Renal pelvis (tissue), 12 donors: ENCODE measurements at places on chromosomes 11 and 22.
A peak's percentile ranks its signal among the peaks of the same experiment; 100 is the strongest.

GRCh38 chr11:72774499-72774898, 19.3 kb downstream of the STARD10 start:
- DNase-seq: no peak

GRCh38 chr11:86151174-86152005, 82.5 kb upstream of the PICALM start:
- no peak for DNase-seq

DNA sequence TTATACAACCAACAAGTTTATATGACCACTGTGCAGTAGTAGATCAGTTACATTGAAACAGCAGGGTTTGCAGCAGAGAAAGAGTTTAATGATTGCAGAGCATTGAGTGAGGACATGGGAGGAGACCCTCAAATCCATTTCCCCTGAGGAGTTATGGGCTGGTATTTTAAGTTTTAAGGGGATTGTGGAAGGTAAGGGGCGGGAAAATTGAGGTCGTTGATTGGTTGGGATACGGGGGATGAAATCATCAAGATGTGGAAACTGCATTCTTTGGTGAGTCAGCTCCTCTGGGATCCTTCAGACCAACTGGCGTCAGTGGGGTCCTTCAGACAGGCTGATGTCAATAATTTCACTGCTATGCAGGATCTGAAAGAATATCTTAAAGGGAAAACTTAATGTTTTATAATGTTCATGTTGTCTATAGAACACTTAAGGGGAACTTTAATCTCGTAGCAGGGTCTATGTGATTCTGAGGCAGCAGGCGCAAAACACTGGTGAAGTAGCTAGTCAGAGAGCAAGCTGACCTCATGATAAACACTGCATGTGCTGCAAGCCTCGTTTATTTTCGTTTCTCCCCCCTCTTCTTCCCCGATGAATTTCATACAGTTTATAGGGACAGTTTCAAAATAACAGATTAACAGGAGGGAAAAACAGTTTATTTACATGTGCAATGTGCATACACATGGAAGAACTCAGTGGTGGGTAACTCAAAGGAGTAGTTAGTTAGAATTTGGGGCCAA, 17.4 kb upstream of the BACE1-AS start:
- DNase-seq: no peak

DNA sequence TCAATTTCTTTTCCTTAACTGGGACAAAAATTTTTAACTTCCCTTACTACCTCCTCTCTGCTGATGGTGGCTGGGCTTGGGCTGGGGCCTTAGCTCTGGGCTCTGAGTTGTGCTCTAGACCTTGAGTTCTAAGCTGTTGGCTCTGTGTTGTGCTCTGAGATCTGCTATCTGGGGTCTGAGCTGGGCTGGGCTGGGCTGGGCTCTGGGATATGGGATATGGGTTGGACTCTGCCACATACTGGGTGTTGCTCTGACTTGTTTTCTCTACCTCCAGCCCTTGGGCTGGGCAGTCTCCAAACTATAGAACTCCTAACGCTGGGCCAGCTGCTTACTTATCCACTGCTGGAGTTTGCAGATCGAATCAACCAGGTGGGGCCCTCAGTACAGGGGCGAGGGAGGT, 41.9 kb downstream of the DNHD1 start:
- DNase-seq: no peak

DNA sequence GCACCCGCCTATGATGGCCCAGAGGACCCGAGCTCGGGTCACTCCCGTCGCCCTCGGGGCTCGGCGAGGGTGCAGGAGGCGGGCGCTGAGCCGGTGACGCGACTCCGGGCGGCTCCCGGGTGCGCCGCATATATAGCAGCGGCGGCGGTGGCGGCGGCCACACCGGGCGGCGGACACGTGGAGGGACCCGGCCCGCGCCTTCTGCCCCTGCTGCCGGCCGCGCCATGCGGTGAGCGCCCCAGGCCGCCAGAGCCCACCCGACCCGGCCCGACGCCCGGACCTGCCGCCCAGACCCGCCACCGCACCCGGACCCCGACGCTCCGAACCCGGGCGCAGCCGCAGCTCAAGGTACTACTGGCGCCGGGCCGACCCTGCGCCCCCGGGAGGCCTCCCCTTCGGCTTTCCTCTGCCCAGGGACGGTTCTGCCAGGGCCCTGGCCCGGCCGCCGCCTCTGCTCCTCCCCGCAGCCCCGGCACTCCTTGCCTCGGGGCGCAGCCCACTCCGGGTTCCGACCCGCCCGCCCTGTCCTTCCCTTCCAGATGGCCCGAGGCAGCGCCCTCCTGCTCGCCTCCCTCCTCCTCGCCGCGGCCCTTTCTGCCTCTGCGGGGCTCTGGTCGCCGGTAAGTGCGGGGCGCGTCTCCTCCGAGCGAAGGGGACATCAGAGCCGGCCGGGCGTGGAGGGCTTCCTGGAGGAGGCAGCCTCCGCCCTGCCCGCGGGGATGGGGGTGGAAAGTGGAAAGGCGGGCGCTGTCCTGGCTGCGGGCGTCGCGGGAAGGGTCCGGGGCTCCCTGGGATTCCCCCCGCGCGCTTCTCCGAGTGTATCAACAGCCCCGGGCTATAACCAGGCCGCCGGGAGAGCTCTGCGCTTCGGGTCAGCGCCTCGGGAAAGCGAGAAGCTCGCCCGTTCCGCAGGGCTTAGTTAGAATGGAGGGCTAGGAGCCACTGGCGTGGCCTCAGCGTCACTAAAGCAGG, at the start of gene GAL:
TSS of gene GAL (plus strand) at position 160 of the 972 bp plus-strand sequence. CDS start at position 540, 380 bp downstream.
- peak; percentile 33 for DNase-seq

GRCh38 chr11:97107604-97108003, 717.8 kb downstream of the JRKL start:
- no peak for DNase-seq

DNA sequence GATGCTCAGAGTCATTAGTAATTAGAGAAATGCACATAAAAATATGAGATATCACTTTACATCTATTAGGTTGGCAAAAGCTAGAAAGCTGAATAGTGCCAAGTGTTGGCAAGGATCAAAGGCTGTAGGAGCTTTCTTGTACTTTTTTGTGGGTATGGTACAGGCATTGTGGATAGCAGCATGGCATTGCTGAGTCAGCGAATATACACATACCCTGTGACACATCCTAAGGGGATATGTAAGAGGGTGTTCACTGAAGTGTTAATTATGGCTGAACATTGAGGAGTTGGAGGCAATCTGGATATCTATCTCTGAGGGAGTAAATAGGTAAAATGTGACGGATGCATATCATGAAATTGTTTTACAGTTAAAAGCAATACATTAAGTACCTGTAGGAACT, 27.0 kb upstream of the IL18BP start:
- DNase-seq: no peak

GRCh38 chr11:37394236-37394870, 796.3 kb upstream of the RAG2 start:
- no peak for DNase-seq

DNA sequence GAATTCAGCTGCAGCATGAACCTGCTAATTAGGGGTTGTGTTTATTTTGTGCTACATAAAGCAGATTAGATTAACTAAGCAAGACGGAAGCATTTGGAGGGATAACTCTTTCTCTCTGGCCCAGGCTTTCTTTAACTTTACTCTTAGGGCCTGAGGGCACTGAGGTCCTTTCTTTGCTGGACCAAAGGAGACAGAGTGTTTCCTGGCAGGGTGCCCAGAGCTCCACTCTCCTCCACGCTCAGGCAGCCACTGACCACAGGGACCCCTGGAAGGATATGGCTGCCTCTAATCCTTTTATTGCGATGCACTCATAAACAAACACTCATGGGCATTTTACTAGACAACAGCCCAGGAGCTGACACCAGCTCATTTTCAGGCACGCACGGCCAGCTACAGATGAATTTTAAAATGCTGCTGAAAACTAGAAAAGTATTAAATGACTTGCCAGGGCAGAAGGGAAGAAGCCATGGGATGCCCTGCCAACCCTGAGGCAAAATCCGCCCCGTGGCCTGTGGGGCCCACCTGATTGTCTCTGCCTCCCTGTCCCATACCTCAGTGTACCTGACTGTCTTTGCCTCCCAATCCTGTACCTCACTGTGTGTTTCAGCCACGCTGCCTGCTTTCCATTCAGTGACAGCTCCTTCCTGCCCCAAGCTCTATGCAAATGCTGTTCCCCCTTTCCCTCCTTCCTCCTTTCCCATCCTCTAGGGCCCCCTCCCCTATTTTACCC, 192.6 kb upstream of the NAV2 start:
- DNase-seq: peak; percentile 42

- DNase-seq: no peak
These were observed 143.7 kb downstream of the SNX19 start for GRCh38 chr11:130772266-130773227.

DNA sequence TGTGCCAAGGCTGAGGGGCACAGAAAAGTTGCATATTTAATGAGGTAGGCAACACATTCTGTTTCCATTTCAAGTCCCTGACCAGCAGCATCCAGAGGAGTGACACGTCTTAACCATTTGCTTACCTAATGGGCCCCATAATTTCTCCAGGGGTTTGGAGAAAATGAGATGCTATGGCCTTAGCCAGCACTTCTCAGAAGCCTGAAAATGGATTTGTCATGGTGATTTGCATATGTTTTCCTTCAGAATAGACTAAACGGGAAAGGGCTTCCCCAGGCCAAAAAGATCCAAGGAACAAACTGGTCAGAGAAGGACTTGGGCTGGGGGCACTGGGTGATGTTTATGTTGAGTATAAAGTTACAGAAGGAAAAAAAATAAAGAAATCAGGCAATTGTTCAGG, 16.7 kb downstream of the CSRP3 start:
- DNase-seq: no peak

DNA sequence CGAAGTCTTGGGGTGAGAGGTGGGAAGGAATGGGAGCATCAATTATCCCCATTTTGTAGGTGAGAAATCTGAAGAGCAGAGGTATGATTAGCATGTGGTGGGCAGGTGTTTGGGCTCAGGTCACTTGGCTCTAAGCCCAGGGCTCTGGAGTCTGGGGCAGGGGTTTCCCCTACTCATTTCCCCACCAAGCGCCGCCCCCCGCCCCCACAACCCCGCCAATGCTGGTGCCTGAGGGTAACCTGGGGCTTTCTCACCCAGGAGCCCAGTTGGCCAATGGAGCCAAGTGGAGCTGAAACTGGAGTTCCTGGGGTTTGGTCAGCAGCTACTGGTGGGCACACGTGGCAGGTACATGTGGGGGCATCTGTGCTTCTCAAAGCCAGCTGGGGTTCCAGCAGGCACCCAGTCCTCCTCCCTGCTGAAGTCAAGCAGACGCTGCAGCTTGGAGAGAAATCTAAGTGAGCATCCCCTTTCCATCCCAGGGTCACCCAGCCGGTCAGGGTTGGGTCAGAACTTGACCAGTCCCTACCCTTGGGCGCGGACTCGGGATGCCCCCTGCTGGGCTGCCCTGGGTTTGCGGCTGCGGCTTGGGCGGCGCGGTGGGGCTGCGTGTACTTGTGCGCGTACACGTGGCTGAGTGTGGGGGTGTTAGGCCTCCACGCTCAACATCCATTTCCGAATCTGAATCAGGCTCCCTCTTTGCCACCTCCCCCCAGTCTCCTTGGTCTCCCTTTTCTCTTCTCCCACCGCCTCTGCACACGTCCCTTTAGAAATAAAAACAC, 1.7 kb upstream of the CHRM1 start:
- no peak for DNase-seq

DNA sequence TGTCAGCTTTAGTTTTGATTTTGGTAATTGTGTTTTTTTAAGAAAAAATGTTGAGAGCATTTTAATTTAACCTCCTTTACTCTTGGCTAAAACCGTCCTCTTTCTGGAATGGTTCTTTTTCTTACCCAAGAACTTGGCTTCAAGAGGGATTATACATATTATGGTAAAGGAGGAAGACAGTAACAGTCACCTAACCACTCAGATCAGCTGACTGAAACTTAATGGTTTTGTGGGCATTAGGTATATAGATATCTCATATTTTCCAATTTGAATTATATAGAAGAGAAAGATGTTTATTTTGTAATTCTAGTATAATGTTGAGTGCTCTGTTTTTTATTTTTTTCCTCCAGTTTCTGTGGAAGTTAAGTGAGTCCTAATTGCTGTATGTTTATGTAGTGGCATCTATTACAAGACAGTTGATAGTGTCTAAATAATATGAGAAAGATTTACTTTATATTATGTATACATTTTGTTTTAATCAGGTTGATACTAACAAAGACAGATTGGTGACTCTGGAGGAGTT, 36.6 kb upstream of the NCR3LG1 start:
- no peak for DNase-seq

DNA sequence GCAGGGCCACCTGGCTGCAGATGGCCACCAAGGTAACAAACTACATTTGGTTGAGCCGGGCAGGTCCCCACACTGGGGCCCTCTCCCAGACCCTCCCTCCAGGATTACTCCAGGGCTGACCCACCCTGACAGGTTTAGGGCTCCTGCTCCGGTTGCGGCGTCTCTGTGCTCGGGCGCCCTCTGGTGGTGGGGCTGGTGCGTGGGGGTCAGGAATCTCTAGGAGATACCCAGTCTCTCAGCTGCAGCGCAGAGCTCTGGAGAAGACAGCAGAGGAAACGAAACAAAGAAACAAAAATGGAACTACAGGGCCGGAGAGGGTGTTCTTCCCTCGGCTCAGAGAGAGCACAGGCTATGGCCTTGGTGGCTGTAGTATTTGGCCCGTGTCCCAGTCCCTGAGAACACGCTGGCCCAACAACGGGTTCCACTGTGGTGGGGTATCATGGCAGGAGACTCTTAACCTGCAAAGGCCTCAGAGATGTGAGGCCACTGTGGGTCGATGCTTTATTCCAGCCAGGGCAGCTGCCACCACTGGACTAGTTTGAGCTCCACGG, 2.4 kb downstream of the C11orf96 start:
- DNase-seq: no peak

DNA sequence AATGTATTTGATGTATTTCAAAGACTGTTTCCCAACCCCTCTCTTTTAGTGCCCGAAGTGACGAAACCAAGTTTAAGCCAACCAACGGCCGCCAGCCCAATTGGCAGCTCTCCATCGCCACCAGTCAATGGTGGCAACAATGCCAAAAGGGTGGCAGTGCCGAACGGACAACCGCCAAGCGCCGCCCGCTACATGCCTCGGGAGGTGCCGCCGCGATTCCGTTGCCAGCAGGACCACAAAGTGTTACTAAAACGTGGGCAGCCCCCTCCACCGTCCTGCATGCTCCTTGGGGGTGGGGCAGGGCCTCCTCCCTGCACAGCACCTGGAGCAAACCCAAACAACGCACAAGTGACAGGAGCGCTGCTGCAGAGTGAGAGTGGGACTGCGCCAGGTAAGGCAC, 84.1 kb downstream of the TNRC6B start:
- DNase-seq: no peak

DNA sequence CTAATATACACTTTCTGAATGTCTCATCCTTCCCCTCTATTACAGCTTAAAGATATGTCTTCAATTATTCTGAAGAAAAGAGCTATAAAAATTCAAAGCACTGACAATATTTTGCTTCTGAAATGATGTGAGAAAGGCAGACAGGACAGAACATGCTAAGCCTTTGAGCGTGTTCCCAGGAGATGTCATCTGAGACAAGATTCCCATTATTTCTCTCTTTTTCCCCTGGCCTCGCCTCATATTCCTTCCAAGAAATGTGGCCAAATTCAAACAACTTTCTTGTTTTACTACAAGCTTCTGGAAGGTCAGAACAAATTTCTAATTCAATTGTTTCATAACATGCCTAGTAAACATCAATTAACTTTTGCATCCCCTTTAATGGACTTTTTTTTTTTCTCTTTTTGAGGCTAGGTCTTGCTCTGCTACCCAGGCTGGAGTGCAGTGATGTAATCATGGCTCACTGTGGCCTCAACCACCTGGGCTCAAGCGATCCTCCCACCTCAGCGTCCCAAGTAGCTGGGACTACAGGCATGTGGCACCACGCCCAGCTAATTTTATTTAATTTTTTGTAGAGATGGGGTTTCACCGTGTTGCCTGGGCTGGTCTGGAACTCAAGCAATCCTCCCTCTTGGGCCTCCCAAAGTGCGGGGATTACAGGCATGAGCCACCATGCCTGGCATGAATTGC, 37.1 kb upstream of the NFRKB start:
- no peak for DNase-seq
